ENCODE measurements at places on chromosomes 12 and 14.

- peak; percentile 76 for DNase-seq
These were observed 2.8 kb downstream of the MBIP start for GRCh38 chr14:36317650-36318049.

DNA sequence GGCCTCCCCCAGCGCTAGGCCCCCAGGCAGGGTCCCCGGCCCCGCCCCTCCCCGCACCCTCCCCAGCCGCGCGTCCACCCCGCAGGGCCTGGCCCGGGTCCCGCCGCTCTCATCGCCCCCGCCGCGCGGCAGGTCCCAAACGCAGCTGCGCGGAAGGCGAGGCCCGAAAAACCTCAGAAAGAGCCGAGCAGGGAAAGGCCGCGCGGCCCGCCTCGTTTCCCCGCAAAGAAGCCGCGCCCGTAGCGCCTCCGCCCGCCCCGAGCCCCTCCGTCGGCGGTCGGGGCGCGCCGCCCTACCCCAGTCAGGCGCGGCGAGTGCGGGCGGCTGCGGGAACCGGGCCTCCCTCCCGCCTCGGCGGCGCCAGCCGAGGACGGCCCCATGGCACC lies 324 bp downstream of the POLE start:
- peak; percentile 42 for DNase-seq

GRCh38 chr14:39740454-39740853 lies 308.2 kb upstream of the FBXO33 start:
- DNase-seq = no peak

- no peak for DNase-seq
These were observed 134.3 kb upstream of the DCN start for GRCh38 chr12:91316907-91317269.

- peak; percentile 79 for DNase-seq
These were observed 193.3 kb downstream of the ANO4 start for GRCh38 chr12:100987552-100988521.

GRCh38 chr12:94969424-94969823 lies 34.1 kb downstream of the NDUFA12 start:
- DNase-seq = no peak

GRCh38 chr14:67527756-67528155 lies 5.3 kb upstream of the PLEKHH1 start:
- no peak for DNase-seq

GRCh38 chr12:112107306-112108201 lies 1.0 kb downstream of the NAA25 start:
- DNase-seq = peak; percentile 71

DNA sequence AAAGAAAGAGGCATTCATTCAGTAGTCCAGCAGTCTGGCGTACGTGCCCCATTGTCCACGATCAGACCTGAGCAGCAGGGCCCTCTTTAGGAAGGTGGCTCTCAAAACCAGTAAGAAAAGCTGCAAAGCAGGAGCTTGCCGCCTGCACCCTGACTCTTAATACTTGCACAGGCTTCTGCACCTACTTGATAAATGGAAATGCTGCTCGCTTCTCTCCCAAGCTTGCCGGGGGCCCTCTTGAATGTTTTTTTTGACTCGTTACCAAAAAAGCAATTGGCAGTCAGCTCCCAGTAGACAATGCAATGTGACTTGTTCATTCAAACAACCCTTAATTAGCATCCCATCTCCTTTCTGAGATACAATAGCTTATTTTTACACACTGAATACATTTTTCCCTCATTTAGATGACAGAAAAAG lies 27.2 kb upstream of the PTPRB start:
- no peak for DNase-seq

- peak; percentile 37 for DNase-seq
These were observed 9.2 kb upstream of the CRIP2 start for GRCh38 chr14:105465209-105466031.
